ENCODE measurements at places on chromosomes 12 and 14.
A peak's percentile ranks its signal among the peaks of the same experiment; 100 is the strongest.

GRCh38 chr14:20630340-20631022 is 11.0 kb downstream of the OR6S1 start:
- peak; percentile 82 for DNase-seq

DNA sequence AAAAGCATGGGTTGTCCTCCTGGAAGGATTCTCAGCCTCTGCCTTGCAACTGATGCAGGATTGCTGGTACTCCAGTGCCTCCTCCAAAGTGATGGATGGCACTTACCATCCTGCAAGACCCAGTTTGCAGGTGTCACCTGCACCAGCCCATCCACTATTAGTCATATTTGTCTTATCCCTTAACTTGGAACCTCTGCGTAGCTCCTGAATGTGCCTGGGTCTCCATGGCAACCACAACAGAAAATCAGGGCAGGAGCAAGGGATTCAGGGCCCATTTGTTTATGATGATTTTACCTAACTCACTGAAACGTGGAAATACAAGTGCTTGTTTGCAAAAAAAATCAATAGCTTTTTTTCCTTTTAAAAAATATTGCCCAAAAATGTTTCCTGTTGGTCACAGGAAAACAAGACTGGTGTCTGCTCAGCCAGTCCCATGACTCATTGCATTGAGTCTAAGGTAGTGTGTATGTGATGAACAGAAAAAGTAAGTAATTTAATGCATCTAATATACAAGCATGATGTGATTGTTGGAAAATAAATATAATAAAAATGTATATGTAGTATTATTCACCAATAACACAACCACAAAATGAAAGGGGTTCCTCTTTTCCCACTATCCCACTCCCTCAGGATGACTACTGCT is 1196.3 kb upstream of the TMEM132C start:
- DNase-seq, result no peak

DNA sequence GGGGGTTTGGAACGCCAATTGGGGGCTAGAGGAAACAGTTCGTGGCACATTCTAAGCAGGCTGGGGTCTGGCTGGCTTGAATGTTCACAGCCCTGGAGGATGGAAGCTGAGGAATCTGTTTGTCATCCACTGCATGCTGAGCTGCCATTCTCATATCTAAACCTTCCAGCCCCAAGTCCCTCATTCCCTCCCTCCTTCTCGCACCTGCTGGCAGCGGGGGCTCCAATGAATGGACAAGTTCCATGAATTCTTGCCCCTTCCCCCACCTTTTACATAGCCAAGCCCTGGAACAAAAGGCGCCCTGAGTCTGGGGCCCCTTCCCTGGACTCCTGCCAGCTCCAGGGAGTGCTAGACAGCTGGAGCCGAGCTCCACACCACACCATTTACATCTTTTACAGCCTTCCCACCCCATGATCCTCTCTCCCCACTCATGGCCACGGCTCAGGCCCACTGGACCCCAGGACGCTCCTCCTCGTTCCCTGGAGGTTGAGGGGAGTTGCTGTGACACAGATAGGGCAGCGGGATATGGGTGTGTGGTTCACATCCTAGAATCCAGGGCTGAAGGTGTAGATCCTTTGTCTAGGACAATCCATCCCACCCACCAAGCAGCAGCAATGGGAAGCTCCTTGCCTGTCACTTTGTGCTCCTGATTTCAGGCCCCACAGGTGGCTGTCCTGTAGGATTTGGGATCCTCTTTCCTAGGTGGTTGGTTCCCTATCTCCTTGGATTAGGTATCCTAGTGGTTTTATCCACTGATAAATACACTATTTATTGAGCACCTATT is 21.7 kb upstream of the VRTN start:
- DNase-seq, result no peak

- no peak for DNase-seq
Observed at GRCh38 chr14:99169776-99170356, 102.1 kb downstream of the BCL11B start.

DNA sequence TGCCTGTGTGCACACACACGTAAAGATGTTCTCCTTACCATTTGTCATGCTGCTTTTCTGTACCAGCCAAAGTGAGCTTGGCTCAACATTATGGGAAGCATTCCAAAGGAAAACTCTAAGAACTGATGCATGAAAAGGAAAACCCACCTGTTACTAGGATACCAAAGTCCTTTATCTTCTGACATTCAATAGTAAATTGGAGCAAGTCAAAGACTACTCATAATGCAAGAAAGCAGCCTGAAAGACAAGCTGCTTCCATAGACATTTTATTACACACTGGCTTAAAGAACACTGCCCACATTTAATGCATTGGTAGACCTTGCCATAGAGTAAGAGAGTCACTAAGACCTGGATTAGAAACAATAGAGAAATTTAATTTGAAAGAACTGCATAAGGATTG is 159.0 kb downstream of the LRIG3 start:
- no peak for DNase-seq

GRCh38 chr14:49541049-49541448 is 45.1 kb downstream of the RPS29 start:
- no peak for DNase-seq

DNA sequence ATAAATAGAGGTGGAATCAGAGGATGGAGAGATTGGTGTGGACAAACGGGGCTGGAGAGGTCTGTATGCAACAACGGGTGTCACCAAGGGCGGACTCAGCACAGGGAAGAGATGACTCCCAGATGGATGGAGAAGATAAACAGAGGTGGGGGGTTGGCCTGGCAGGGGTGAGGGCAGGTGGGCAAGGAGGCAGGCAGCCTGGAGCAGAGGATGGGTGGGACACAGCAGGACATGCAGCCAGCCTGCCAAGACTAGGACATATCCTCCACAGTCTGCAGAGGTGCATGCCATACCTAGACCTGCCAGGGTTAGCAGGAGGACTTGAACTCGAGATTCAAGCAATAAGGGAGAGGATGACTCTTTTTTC is 56.2 kb downstream of the TTC7B start:
- DNase-seq, result no peak

- DNase-seq, result no peak
Observed at GRCh38 chr12:115268451-115268850, 584.5 kb upstream of the TBX3 start.

- DNase-seq, result peak; percentile 12
Observed at GRCh38 chr12:3935078-3935477, 61.9 kb upstream of the PARP11 start.

DNA sequence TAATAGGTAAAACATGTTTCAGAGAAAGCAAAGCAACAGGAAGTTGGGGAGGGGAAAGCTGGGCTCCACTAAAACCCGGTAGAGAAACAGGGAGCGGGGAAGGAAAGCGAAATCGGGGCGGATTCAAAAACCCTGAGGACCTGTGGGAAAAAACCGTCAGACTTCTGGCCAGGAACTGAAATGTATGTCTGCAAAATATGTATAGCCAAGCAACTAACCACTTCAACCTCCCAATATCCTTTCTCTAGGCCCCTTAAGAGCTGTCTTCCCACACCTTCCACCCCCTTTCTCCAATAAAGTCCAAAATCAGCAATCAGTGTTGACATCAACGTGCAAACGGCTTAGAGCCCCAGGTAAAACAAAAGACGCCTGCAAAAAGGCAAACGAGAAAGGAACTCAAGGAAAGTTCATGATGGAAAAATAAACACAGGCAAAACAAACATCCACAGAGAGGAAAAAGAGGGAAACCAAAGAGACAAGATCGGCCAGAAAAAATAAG is 32.8 kb downstream of the SIX1 start:
- no peak for DNase-seq
